HFF-Myc (cell line): ENCODE measurements at places on chromosomes 11 and 22.

DNA sequence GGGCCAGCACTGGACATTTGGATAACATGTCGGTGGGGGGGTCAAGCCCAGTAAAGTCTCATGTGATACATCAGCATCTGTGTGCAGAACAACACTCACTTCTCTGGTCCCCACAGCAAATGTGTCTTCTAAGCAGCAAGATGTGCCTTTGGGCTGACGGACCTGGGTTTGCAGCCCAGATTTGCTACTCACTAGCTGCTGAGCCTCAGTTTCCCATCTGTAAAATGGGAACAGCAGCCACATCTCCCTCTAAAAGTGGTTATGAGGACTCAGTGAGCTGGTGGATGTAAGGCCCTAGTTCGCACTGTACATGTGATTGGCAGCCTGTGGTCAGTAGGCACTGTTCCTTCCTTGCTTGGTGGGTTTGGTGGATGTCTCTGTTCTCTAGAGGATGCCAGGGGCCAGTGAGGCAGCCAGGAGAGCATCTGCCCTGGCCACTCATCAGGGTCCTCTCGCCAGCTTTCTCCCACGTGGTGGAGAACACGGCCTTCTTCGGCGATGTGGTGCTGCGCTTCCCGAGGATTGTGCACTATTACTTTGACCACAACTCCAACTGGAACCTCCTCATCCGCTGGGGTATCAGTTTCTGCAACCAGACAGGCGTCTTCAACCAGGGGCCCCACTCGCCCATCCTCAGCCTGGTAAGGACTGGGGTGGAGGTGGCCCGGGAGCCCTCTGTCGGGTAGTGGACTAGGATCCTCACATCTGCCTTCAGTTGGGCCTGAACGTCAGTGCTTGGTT is 12.5 kb downstream of the CCDC134 start:
- DNase-seq: no peak

DNA sequence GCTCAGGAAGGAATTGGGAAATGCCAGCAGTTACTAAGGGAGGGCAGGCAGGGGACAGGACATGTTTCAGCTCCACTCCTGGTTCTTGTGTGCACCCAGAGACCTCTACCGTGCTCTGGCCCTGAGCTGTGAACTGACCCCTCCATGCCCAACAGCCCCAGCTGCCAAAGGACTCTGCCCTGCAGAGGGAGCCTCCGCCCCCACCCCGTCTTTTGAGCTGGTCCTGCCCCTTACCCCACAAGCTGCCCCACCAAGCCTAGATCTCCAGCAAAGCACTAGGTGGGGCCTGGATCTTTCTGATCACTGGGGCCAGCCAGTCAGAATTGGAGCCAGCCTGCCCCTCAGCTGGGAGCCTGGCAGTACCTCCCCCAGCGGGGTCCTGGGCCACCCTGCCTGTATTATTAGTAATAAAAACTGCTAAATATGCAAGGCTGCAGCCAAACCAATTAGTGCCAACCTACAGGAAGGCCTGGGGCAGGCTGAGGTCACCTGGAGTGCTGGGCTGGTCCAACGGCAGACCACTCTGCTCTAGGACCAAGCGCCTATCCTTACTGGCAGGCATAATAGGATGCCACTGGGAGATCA is 23.9 kb upstream of the DRICH1 start:
- DNase-seq: no peak

DNA sequence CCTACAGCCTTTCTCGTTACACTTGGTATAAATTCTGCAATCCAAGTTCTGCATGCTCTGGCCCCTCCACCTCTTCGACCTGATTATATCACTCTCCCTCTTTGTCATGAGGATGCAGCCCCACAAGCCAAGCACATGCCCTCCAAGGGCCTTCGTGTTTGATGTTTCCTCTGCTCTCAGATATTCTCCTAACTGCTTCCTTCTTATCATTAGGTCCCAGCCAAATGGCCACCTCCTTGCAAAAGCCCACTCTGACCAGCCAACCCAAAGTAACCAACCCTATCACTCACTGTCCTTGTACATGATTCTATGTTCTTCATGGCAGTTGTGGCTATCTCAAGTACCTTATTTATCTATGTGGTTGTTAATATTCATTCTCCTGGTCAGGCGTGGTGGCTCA is 38.3 kb upstream of the LRRC55 start:
- DNase-seq: no peak

GRCh38 chr11:20089796-20090653 is 70.2 kb downstream of the DBX1 start:
- no peak for DNase-seq

- no peak for DNase-seq
These were observed 2.6 kb downstream of the CASP12 start for GRCh38 chr11:104895634-104896033.

GRCh38 chr11:69807106-69807815 is 12.0 kb downstream of the FGF3 start:
- DNase-seq: no peak

DNA sequence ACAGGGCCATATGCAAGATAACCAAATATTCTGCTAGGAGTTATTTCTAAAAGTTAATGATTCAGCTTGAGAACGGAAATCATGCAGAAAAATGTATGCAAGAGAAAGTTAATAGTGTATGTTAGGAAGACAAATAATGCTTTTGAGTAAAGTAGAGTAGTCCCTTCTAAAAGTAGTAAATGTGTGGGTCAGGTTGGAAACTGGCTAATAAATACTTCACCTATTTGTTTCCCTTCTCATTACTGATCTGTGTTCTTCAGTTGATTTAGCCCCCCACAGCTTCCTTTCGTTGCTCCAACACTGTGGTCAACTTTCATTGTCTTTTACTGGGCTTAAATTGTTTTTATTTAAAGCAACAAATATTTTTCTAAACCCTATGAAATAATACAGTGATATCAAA is 444.2 kb downstream of the CNTN5 start:
- DNase-seq: no peak

GRCh38 chr11:65505466-65506289 is 6.8 kb downstream of the MALAT1 start:
- DNase-seq: peak; percentile 15

DNA sequence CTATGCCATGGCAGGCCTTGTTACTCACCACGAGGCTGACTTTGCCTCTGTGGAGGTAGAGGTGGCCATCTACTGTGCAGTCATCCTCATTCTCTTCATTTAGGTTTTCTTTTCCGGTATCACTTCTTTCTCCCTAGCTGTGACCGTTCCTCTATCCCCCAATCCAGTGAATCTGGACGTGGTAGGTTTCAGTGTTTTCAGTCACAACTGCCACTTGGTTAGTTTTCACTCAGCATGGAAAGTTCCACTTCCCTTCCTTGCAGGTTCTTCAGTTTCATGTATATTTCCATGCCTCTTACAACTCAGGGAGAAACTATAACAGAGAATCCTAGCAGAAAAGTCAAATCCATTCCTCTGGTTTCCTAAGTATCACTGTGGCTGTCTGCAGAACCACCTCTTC is 1.9 kb downstream of the HPS4 start:
- DNase-seq: no peak

DNA sequence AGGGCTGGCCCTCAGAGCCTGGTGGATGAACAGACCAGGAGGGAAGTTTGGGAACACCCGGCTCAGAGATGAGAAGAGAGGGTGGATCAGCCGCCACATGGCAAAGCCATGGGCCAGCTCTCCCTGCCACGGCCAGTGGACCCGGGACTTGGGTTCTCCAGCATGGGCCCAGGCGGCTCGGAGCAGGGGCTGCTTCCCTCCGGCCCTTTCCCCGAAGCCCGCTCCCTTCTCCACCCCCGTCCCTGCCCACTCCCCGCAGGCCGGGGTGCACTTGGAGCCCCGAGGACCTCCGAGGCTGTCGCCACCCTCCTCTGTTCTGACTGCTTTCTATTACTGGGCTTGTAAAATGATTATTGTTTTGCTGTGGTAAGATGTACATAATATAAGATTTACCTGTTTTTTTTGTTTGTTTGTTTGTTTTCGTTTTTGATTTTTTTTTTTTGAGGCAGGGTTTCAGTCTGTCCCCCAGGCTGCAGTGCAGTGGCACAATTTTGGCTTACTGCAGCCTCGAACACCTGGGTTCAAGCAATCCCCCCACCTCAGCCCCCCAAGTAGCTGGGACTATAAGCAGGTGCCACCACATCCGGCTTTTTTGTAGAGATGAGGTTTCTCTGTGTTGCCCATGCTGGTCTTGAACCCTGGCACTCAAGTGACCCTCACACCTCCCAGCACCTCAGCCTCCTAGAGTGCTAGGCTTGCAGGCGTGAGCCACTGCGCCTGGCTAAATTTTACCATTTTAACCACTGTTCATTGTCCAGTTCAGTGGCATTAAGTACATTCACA is 11.3 kb upstream of the TH start:
- no peak for DNase-seq

- no peak for DNase-seq
These were observed 26.0 kb upstream of the TCF20 start for GRCh38 chr22:42296381-42296853.

- DNase-seq: no peak
These were observed 47.5 kb upstream of the GALNT18 start for GRCh38 chr11:11669233-11669846.

GRCh38 chr22:23925020-23925606 is 30.9 kb downstream of the MIF start:
- no peak for DNase-seq

GRCh38 chr11:122159173-122159721 is 43.2 kb upstream of the BLID start:
- no peak for DNase-seq

DNA sequence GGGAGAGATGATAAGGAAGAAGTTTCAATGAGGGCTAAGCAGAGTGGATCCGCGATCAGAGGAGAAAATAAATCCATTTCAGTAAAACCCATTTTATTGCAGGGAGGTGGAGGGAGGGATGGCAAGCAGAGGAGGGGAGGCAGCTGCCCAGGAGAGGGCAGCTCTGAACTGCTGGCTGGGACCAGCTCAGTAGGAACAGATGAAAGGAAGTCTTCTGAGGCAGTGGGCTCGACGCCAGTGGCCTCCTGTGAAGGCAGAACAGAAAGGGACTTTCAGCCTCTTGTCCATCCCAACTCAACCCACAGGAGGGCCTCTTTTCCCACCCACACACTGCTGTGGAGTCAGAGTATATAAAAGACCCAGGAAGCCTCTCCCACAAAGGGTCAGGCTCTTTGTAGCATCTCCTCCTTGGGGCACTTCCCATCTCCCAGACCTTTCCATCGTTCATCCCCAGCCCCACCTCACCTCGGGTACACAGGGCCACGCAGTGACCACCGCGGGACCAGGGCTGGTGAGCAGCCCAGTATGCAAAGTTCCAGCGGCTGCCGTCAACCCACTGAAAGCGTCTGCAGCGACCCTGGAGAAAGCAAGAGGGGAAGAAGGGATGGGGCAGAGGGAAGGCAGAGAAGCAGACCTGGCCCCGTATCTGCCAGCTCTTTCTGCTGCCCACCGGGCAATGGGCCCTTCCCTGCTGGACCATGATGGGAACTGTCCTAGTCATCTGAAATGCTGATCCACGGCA is 3.0 kb downstream of the PRG2 start:
- no peak for DNase-seq

DNA sequence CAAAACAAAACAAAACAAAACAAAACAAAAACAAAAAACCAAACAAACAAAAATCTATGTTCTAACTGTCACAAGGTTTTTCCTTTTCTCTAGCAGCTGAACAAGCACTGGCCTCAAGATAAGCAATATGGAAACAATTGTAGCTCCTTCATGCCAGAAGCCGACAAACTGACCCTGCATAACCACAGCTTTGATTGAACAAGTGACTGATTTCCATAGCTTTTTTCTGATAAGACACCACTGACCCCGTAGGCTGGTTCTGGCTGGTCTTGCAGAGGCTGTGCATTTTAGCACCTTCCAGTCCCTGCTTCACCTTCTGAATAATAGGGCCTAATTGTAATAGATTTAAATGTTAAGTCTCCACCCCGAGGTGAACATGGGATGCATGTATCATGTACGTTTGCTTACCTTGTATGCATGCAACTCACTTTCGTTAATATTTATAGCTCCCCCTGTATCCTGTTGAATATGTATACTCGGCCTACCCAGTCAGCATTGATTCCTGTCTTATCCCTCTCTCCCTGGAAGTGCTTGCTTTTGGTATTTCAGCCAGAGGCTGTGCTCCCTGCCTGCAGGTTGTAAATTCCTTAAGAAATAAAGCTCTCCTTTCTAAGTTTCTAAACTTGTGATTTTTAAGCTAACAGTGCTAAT is 49.6 kb downstream of the CNTF start:
- no peak for DNase-seq

GRCh38 chr11:123052901-123053721 is 8.8 kb downstream of the HSPA8 start:
- no peak for DNase-seq
